ENCODE measurements at places on chromosomes 1 and 21.
A peak's percentile ranks its signal among the peaks of the same experiment; 100 is the strongest.

DNA sequence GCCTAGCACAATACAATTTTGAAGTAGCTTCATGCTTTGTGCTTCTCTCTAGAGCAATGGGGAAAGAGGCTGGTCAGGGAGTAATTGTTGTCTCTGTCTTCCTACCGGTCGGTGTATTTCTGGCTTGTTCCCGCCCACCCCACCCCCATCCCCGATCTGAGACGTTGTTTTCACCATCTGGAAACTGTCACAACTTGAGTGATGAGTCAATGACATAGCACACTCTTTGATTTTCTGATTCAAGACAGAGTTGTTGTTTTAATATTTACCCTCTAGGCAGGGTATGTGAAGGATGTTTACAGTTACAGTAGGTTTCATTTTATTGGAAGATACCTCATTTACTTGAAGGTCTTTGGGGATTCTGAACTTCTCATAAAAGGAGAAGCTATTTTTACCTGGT lies 7.0 kb downstream of the IL12RB2 start:
- peak; percentile 79 for DNase-seq

DNA sequence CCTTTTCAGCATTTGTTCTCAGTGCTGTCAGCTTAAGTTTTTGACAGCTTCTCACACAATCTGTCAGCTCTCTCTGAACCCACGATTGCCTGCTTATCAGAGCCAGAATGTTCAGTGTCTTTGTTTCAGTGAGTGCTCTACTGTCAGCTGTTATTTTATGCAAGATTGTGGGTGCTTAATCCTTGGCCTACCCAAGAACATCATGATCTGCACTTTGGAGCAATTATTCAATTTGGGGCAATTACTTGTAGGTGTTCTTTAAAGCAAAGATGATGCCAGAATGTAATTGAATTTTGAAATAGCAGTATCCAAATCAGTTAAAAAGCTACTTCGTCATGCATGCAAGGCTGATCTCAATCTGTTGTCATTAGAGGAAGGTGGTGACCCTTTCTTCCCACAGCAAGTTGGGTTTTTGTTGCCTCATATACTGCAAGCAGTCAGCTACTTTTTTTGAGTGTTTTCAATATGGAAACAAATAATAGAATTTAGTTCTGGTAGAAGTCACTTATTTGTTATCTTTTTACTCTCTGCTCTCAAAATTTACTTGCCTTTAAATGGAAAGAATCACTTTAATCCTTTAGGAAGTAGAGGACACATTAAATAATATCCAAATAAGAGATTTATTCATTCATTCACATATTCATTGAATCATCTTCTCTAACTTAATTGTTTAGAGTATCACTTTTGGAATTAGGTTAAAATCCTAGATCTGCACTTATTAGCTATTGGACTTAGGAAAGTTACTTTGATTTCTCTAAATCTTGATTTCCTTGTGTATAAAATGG lies 253.5 kb upstream of the CACYBP start:
- no peak for DNase-seq

DNA sequence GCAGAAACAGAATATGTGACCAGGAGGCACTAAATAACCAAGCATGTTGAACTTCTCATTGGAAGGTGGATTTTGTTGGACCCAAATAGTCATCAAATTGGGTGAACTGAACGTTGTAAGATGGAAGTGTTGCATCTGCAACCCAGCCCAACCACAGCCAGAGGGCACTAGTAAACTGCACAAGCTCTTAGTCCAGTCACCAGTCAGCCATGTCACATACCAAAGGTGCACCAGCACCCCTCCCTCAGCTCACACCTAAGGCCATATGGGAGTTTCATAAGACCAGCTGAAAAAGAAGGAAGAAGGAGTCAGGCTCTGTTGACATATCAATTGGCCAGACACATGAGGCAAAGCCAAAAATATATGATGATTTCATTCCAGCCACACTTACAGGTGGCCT lies 481.7 kb upstream of the NR5A2 start:
- no peak for DNase-seq

DNA sequence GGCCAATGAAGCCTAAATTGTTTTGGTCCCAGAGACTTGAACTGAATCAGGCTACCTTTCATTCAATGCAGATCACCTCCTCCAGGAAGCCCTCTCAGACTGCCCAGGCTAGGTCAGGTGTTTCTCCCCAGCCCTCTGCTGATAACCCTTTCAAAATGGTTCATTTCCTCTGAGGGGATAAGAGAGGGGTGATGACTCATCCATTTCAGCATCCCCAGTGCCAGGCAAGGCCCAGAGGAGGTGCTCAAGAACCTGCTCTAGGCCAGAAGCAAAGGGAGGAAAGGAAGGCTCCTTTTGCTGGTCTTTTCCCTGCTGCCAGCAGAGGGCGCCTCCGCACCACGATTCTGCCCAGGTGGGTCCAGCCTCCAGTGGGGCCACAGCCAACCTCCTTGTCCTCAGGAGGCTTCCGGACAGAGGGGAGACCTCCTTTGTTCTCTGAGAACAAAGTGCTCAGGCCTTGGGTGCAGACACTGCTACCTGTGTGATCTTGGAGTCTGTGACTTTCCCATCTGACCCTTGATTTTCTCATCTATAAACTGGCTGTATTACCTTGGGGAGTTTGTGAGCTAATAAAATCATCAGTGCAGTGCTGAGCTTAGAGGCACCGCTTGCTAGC lies 45.3 kb upstream of the ARHGEF10L start:
- peak; percentile 82 for DNase-seq

Measured in activated CD4-positive, alpha-beta T cell treated with anti-CD3 and anti-CD28 coated beads, Interleukin-2, Interleukin-6, amounts not matched to agents 100 ng/mL and 50 ng/mL, durations not matched to agents 16 hours and 8 hours (primary cell).